ENCODE measurements at places on chromosomes 13 and 19. TPM values are rescaled to one million over a fixed set of nuclear protein-coding genes. Genes with fewer than 3 reads are reported as not detected.

The ZNF331 gene
- polyA plus RNA-seq: 15.0 TPM

The ZNF100 gene
- polyA plus RNA-seq: 17.4 TPM

The NCAN gene
- 0.14 TPM for polyA plus RNA-seq

GRCh38 chr13:105035092-105035491 lies 1500.4 kb downstream of the EFNB2 start:
- DNase-seq: no peak

DNA sequence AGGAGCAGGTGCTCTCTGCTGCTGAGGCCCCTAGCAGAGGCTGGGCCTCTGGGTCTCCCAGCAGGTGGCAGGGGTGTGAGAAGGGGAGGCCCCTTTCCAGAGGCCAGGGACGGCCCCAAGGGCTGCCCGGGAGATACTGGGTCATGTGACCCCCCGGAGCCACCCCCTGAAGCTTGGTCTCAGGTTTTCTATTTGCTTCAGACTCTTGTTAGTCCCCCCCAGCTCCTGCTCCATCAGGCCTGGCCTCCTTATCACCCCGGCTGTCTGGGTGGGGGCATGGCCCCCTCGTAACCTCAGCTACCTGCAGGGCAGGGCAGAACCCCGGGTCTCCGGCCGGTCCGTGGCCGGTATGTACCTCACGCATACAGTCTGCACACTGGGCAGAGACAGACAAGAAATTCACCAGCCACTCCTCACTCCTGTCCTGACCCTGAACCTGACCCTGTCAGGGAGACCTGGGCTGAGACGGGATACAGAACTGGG lies 13.2 kb upstream of the TCF3 start:
- DNase-seq: no peak

- DNase-seq: no peak
Measured at GRCh38 chr19:13008926-13009787, 13.9 kb downstream of the NFIX start.

- no peak for DNase-seq
Measured at GRCh38 chr13:109481040-109481439, 305.3 kb downstream of the IRS2 start.

- no peak for DNase-seq
Measured at GRCh38 chr19:6270076-6270745, 9.6 kb downstream of the MLLT1 start.
